Activated naive CD8-positive, alpha-beta T cell treated with anti-CD3 and anti-CD28 coated beads, Interleukin-2, amount 10 ng/mL, durations not matched to agents 7 days and 5 days (primary cell): ENCODE measurements at places on chromosomes 13 and 19. TPM values are rescaled to one million over a fixed set of nuclear protein-coding genes. Genes with fewer than 3 reads are reported as not detected.

The MISP gene
- not detected for total RNA-seq

The RNF225 gene
- 0.83 TPM for total RNA-seq

The RPS19 gene
- total RNA-seq = 3,326 TPM

The RPL18A gene
- total RNA-seq = 2,272 TPM

The CGB1 gene
- not detected for total RNA-seq

The ZNF749 gene
- 17.9 TPM for total RNA-seq

The PNMA8B gene
- total RNA-seq = 0.22 TPM

The LRG1 gene
- not detected for total RNA-seq

The WDR87 gene
- not detected for total RNA-seq

The C19orf38 gene
- 2.2 TPM for total RNA-seq

The ZNF615 gene
- total RNA-seq = 19.7 TPM

GRCh38 chr19:33456076-33456844 is 65.3 kb downstream of the PEPD start:
- no peak for DNase-seq

DNA sequence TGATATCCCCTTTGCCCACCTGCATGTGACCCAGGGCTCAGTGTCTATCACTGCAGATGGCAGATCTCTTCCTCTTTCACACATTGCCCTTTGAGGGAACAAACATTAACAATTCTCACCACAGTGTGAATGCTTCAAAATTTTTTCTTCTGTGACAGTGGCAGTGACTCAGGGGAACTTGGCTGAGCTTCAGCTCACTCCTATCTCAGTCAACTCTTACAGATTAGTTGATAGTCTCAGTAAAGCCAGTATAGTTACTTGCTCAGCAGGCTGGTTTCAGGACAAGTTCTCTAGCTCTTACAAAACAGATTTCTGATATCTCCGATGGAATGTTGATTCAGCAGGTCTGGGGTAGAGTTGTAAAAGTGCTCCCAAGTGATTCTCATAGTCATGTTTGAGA is 166.9 kb downstream of the DLEU7 start:
- DNase-seq = no peak

DNA sequence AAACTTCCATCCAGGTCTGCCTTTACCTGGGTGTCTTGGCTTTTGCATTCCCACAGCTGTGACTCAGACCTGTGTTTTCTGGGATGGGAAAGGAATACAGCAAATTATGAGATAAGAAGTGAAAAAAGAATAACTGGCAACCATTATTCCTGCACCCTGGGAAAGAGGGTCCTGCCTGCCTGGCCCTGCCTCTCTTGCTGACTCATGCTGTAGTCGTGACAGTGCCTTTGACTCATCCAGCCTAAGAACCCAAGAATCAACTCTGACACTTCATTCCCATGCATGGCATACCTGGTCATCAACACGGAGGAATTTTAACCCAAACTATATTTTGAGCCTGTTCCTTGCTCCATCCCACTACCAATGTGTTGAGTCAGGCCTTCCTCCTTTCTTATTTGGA is 185.4 kb upstream of the SERP2 start:
- no peak for DNase-seq

- DNase-seq = no peak
These were observed 11.8 kb downstream of the ANO8 start for GRCh38 chr19:17322854-17323253.

DNA sequence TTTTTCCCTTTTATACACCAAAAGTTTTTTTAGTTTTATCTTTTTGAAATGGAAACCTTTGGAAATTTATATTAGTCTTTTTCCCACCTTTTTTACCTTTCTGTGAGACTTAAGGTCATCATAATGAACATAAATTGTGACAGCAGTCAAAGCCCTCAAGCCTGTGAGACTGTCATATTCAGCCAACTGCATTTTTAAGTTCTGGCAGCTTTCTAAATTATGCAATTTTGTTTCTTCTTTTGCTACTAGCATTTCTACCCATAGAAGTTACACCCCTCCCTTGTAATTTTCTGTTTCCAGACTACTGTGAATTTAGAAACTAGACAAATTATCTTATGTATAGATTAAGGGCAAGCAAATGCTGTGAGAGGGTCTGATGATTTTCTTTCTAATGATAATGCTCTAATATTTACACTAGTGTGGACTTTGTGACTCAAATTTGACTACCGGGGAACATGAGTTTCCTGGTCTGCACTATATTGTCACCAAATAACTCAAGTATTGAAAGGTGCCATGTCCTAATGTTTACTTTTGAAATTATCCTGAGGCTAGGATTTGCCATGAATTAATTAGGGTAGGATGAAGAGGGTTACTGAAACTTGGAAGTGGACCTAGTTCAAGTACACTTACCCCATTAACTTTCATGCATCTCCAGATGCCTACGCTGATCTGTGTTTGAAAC is 43.7 kb downstream of the FRY start:
- no peak for DNase-seq

DNA sequence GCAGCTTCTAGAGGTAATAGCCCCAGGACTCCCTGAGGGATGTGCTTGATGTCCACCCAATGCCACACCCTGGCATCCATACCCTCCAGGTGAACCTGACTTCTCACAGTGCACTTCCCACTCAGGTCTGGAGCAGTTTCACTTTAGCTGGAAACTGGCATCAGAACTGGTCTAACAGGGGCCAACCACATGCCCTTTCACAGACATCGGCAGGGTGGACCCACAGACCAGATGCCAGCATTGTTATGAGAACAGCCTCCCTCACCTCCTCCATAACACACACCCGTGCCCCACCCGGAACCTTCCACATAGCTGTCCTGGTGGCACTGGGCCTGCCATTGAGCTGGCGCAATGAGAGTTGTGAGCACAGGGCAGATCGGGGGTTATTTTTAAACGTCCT is 77.4 kb upstream of the GPR12 start:
- DNase-seq = no peak

- no peak for DNase-seq
These were observed 244.7 kb downstream of the DCLK1 start for GRCh38 chr13:35886332-35887114.

DNA sequence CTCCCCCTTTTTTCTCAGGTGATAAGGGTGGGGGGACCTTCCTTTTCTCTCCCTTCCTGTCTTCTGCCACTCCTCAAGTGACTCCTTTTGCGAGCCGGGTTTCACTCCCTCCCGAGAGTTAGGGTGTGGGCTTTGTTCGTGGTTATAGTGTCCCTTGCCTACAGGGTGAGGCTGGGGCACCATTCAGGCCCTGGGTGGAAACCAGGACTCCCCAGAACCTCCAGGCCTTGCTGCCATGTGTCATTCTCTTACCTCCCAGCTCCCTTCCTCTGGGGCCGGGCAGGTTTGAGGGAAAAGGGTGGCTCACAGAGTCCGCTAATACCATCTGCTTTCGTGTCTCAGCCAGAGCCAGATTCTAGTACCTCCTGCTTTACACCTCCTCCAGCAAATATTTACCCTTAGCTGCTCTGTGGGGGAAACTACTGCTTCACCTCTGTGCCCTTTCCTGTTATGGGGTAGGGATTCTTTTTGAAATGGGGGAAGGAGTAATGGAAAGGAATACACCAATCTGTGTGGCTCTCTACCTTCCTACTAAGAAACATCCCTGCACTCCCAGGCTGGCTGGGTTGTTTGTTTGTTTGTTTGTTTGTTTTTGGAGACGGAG is 2.8 kb downstream of the ACTN4 start:
- DNase-seq = no peak

DNA sequence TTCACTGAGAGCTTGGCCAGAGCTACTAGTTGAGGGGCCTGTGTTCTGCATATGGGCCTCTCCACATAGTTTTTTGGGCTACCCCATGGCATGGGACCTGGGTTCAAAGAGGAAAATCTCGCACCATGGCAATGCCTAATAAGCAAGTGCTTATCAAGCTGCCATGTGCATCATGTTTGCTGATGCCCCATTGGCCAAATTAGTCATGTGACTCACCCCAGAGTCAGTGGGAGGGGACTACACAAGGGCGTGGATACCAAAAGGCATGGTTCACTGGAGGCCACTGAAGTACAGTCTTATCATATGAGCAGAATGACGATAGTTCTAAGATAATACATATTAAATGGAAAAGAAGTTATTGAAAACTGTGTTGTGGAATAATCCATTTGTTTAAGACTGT is 214.8 kb downstream of the LMO7 start:
- no peak for DNase-seq

- DNase-seq = peak; percentile 64
These were observed 42.6 kb downstream of the KLF2 start for GRCh38 chr19:16367261-16367683.

DNA sequence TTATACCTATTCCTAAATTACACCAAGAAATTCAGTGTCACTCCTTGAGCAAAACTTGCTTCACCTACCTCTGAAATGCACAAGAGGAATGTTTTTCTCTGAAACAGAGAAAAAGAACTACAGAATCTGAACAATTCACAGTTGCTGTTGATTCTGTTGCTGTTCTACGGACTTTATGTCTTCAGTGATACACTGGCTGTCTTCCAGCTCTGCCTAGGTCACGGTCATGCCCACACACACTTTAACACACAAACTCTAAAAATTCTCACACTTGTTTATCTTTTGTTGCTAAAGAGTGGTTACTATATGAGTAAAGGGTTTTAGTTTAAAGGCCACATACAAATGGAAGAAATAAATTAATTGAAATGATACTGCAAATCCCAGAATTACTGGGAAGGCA is 124.4 kb upstream of the SPRY2 start:
- DNase-seq = no peak

GRCh38 chr19:53876651-53877224 is 5.3 kb upstream of the PRKCG start:
- no peak for DNase-seq

DNA sequence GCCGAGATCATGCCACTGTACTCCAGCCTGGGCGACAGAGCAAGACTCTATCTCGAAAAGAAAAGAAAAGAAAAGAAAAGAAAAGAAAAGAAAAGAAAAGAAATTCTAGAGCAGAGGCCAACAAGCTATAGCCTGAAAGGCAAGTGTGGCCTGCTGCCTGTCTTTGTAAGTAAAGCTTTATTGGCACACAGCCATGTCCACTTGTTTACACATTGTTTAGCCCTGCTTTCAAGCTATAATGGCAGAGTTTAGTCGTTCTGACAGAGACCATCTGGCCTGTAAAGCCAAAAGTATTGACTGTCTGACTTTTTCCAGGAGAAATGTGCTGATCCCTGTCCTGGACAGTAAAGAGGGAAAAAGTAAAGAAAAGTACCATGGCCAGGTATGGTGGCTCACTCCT is 18.3 kb downstream of the NWD1 start:
- DNase-seq = no peak

GRCh38 chr13:80214521-80214991 is 126.4 kb downstream of the SPRY2 start:
- no peak for DNase-seq

- no peak for DNase-seq
These were observed 713.8 kb upstream of the GPC6 start for GRCh38 chr13:92512852-92513251.

DNA sequence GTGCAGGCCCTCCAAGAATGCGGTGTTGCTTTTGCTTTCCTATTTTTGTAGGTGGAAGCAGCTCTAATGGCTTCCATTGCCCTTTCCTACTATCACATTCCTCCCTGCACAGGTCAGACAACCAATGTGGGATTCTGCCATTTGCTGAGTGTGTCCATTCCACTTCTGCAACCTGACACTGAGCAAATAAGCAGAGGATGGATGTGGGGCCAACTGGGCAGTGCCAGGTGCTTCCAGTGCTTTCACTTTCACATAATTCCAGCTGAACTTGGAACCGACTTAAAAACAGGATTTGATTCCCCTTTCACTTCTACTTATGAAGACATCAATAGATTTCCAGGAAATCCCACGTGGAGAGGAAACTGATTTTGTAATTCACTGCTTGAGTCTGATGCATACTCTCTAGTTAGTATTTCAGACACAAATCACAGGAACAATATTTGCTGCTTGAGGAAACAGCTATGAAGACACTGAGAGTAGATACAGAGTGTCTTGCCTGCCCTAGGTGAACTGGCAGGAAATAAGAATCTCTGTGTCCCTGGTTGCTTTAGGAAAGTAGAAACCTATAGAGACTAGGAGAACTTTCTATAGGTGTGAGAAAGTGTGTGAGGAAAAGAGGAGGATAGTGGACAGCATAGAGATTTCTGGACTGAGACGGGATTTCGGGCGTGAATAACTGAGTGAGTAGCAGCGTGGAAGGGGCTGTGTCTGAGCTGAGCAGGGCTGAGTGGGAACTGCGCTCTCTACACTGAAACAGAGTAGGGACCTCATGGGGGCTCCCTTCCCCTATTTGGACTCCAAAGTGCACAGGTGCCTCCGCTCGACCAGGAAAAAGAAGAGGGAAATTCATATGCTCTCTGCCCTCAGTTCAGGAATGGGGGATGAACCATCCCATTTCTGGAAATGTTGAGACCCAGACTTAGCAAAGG is 22.5 kb downstream of the LGALS16 start:
- no peak for DNase-seq

- no peak for DNase-seq
These were observed 5.6 kb upstream of the LRRC63 start for GRCh38 chr13:46206143-46206542.

- no peak for DNase-seq
These were observed 27.0 kb downstream of the ZNF20 start for GRCh38 chr19:12113121-12113520.

DNA sequence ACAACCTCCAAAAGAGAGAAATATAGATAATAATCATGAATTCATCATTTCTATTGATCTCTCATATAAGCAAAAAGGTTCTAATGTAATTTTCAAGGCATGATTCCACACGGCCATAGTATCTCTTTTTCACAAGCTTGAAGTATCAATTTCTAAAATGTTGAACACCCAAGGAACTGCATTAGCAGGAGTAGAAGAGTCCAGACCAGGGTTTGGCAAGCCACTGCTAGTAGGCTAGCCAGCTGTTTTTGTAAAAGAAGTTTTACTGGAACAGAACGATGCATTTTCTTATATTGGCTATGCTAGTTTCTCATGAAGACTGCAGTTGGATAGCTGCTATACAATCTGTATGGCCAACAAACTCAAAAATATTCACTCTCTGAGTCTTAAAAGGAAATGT is 481.5 kb upstream of the MIR17HG start:
- no peak for DNase-seq
